ENCODE measurements at places on chromosomes 7 and 10. TPM values are rescaled to one million over a fixed set of nuclear protein-coding genes. Genes with fewer than 3 reads are reported as not detected.

The SFMBT2 gene
- total RNA-seq, result 8.8 TPM

The PHKG1 gene
- 1.7 TPM for total RNA-seq

The PTPN20 gene
- not detected for total RNA-seq

The PKD2L1 gene
- total RNA-seq, result not detected

The PRSS58 gene
- not detected for total RNA-seq

The CALCR gene
- total RNA-seq, result 0.07 TPM

The FAM221A gene
- total RNA-seq, result 10.3 TPM

- no peak for DNase-seq
Observed at GRCh38 chr10:17607603-17608332, 9.4 kb downstream of the HACD1 start.

DNA sequence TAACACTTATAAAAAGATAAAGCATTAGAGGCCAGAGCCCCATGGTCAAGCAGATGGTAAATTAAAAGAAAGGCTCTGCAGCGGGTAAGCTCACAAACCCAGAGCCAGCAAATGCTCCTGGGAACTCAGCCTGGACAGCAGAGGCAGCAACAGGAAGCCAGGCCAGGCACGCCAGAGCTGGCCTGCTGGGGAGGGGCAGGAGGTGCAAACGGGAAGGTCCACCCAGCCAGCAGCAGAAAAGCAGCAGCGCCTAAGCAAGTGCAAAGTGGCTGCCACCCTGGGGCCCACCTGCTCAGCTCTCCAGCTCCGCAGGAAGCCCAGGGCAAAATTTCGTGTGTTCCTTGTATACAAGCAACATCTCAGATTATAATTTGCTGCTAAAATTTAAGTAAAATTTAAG is 82.7 kb upstream of the GPR22 start:
- DNase-seq, result no peak

DNA sequence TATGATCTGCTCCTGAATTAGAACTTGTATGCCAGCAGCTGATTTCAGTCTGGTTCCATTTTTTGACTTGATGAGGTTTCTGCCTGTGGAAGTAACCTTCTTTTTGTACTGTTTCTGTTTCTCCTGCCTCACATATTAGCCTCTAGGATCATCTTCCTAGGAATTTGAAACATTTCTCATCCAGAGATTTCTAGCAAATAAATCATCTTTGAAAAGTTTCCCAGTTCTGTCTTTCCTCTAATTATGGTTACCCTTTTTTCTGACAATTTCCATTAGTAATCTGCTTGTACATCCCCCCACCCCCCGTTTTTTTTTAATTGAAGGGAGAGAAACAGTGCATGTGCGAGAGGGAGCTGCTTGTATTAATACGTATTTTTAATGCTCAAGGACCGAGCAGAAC is 92.2 kb downstream of the NRF1 start:
- no peak for DNase-seq

- DNase-seq, result no peak
Observed at GRCh38 chr7:31044529-31044928, 7.6 kb upstream of the ADCYAP1R1 start.

- no peak for DNase-seq
Observed at GRCh38 chr10:79255007-79255507, 92.2 kb upstream of the PPIF start.

GRCh38 chr10:131162211-131162610 is 149.3 kb downstream of the TCERG1L start:
- no peak for DNase-seq

DNA sequence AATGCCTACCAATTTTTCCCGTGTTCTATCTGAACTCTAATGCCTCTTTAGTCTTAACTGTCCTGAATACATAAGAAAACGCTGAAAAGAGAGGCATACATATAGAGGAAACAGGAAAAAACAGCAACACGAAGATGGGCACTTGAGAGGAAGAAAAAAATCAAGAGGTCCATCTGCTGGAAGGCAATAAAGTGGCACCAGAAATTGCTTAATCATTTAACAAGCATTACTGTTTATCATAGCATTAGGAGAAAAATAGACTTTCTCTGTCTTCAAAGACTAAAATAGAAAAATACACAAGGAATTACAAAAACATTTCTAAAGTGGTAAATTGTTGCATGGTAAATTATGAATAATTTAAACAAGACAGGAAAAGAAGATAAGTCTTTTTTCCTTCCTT is 35.0 kb downstream of the NSUN6 start:
- DNase-seq, result no peak

GRCh38 chr10:88455831-88456230 is 127.3 kb downstream of the RNLS start:
- DNase-seq, result no peak

GRCh38 chr10:605632-606325 is 83.7 kb downstream of the DIP2C start:
- no peak for DNase-seq

DNA sequence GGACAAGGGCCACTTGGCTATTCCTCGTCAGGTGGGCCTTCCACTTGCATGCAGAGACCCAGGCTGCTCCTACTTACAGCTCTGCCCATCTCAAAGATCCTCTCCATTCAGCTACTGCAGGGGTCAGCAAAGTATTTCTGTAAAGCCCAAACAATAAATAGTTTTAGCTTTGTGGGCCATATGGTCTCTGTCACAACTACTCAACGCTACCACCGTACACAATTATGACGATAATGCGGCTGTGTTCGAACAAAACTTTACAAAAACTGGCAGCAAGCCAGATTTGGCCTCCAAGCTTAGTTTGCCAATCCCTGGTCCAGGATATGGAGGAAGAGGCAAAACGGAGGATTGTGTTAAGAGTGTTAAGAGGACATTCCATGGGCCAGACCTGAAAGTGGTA is 12.8 kb downstream of the RAB11FIP2 start:
- no peak for DNase-seq

DNA sequence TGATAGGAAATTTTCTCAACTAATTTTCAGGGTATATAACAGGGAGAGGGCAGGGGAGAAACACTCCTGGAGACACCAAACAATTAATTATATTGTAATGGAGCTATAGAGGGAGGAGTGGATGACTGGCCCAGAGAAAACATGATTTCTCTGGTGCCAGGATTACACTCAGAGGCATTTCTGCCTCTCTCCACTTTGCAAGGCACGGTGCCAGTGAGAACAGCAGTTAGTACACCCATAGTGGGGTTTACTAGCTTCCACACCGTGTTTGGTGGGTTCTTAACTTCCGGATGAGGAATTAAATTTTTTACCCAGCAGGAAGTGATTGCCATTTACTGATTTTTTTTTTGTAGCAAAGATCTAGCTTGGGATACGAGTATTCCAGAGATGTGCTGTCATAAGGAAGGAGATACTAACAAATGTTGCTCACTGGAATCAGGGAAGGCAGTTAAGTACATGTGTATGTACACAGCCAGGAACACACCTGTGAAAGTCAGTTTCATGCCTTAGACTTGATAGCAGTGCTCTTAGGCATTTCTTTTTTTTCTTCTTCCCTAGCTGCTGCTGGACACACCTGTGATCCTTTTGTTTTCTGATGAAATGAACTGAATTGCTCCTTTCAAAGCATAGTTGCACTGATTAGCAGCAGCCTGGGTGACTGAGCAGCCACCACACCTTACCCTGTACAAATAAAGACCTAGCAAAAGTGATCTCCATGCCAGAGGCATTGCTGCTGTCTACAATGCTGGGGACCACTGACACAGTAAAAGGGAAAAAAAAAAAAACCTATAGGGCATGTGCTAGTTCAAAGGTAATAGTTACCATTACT is 58.1 kb downstream of the POLL start:
- no peak for DNase-seq

DNA sequence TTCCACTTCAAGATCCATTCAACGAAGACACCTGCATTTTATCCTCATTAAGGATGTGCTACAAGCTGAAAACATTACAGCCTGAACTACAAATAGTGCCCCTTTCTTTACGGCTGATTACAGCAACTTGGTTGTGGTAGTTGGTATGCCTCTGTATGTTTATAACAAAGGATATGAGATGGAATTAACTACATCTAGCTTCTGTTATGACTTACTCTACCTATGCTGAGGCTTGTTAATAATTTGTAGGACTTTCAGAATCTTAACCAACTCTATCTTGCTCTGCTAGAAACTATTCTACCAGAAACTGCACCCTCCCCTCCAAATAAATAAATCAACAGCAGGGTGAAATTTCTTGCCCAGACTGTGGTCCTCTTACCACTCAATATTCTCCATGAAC is 448.1 kb downstream of the GRM8 start:
- no peak for DNase-seq

DNA sequence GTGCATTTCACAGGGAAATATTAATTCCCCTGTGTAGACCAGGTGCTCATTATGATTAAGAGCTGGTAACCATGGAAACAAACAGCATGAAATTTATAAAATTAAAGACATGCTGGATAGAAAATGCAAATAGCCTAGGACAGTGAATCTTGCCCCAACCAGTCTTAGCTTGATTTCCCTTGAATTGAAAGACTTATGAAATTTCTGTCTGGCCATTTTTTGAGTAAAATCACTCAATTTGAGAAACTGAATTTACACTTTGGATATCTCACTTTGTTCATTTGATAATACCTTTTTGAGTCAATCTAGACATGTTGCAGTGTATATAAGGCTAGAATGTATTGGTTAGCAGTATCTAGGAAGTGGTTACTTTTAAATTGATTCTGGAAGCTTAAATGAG is 4.4 kb upstream of the SMIM30 start:
- no peak for DNase-seq

DNA sequence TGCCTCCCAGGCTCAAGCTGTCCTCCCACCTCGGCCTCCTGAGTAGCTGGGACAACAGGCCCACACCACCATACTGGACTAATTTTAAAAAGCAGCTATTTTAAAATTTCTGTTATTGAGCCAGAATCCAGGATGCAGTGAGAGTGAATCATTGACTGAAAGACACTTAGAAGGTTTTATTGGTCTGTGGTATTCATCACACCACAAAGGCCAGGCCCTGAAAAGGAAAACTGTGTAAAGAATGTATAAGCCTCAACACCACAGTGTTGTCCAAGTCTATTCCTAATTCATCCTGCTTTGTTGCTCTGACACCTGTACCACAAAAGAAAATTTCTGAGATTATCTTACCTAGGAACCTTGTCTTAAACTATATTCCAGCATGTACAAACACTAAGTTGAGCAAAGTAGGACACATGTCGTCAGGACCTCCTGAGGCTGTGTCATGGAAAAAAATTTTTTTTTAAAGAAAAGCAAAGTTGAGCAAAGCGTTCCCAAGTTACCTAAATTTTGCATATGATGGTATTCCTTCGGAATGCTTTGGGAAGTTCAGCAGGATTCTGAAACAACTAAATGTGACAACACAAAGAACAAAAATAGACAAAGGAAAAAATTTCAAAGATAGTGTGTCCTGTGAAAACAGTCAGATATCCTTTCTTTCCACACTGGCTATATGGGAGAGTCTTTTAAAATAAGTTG is 129.6 kb upstream of the MKLN1 start:
- no peak for DNase-seq

DNA sequence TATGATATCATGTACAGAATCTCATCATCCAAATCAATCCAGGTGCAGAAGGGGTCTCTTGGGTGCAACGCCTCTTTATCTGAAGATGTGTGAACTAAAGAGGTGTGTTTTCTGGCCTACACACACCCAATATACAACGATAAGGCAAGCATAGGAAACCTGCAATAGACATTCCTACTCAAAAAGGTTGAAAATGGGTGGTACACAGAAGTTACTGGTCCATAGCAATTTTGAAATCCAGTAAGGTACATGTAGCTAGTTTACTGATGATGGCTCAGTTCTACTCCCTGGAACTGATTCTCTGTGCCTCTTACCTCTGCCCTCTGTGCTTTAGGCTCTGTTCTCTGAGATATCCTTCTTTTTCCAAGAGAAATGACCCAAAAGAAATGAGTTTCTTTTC is 22.2 kb upstream of the CCDC3 start:
- no peak for DNase-seq

- no peak for DNase-seq
Observed at GRCh38 chr10:11684717-11685645, 57.2 kb upstream of the ECHDC3 start.

GRCh38 chr10:61548364-61548763 is 95.2 kb upstream of the TMEM26 start:
- DNase-seq, result no peak

- DNase-seq, result no peak
Observed at GRCh38 chr10:88687853-88688467, 18.1 kb upstream of the LIPK start.

DNA sequence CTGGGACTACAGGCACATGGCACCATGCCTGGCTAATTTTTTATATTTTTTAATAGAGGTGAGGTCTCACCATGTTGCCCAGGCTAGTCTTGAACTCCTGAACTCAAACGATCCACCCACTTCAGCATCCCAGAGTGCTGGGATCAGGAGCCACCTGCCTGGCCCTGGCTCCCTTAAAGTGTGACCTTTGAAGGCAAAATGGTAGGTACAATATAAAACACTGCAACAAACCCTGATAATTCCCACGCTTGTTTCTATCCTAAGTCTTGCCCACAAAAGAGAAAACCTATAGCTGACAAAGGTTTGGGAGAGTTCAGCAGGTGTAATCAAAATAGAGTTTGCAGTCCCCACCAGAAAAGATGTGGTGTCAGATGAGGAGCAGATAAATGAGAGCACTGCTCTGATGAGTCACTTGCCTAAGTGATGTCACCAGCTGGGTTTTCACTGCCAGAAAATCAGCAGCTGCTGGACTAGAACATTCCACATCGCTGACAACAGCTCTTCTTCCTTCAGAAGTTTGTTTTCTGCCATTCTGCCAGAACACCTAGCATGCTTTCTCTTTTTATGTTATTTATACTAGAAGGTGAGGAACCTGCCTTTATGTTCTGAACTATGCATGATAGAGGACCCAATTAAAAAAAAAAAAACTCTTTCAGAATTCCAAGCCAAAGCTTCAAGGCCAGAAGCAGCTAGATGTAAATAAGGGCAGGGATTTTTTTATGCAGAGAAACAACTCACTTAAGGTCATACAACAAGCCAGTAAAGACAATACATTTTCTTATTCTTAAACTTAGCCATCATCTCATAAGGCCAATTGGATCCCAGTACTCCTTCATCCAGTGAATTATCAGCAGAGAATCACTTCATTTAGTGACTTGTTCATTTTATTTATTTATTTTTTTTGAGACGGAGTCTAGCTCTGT is 18.0 kb downstream of the PURB start:
- DNase-seq, result no peak

- DNase-seq, result no peak
Observed at GRCh38 chr10:129514568-129515451, 47.8 kb downstream of the MGMT start.

DNA sequence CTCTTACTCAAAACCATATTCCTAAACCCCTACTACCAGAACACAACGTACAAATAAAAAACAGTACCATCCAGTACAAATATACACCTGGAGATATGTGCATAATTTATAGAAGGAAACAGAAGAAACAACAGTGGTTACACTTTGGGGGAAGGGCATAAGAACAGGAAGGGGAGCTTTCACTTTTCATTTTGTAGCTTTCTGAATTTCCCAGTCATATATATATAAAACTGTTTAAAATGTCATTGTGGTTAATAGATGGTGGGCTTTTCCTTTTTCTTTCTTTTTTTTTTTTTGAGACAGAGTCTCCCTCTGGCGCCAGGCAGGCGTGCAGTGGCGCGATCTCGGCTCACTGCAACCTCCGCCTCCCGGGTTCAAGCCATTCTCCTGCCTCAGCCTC is 47.2 kb downstream of the MALSU1 start:
- DNase-seq, result no peak

- no peak for DNase-seq
Observed at GRCh38 chr7:50307368-50308032, 3.0 kb downstream of the IKZF1 start.

Data from neural crest cell (in vitro differentiated cells).